CD14-positive monocyte (primary cell): ENCODE measurements at places on chromosomes 11 and 22. TPM values are rescaled to one million over a fixed set of nuclear protein-coding genes. Genes with fewer than 3 reads are reported as not detected.

- H3K4me1 ChIP-seq = peaks cover 4% of the 10 kb centered on the region
- no peak for DNase-seq
Measured at GRCh38 chr11:48093795-48094642, 113.7 kb downstream of the PTPRJ start.

KCNK4 gene
- not detected in 2 replicates for polyA plus RNA-seq

GRCh38 chr11:86440305-86440716 lies 65.6 kb downstream of the CCDC81 start:
- no peak overlapping the region for H3K27ac ChIP-seq
- no peaks in the 10 kb centered on the region for H3K27me3 ChIP-seq
- no peaks in the 10 kb centered on the region for H3K4me1 ChIP-seq
- DNase-seq = no peak
- no peak overlapping the region for H3K4me3 ChIP-seq

DNA sequence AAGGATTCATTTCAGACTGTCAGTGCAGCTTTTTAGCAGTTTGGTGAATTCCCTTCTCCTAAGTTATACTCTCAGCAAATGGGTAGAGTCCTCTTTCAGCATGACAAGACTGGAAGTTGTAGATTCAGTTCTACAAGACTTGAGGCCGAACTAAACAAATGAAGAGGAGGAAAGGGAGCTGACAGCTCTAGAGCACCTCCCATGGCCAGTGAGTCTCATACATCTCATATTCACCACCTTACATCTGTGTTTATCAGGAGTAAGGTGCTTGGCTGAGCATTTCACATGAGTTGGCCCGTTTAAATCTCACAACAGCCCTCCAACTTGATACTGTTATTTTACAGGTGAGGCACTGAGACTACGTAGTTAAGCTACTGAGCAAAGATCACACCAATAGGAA lies 30.4 kb downstream of the SEZ6L start:
- DNase-seq = no peak
- no peak overlapping the region for H3K4me3 ChIP-seq
- H3K4me1 ChIP-seq = no peaks in the 10 kb centered on the region
- no peaks in the 10 kb centered on the region for H3K36me3 ChIP-seq
- no peak overlapping the region for H3K27ac ChIP-seq
- H3K27me3 ChIP-seq = no peaks in the 10 kb centered on the region

GRCh38 chr11:72040491-72041363 lies 39.6 kb downstream of the NUMA1 start:
- peak; percentile 73 for DNase-seq
- peak overlapping the region; percentile 95 for H3K27ac ChIP-seq
- no peaks in the 10 kb centered on the region for H3K27me3 ChIP-seq
- peaks cover 6% of the 10 kb centered on the region for H3K36me3 ChIP-seq
- peak overlapping the region; percentile 94 for H3K4me3 ChIP-seq

OR4D6 gene
- not detected for polyA plus RNA-seq

- H3K4me1 ChIP-seq = no peaks in the 10 kb centered on the region
- H3K4me3 ChIP-seq = no peak overlapping the region
- DNase-seq = no peak
Measured at GRCh38 chr11:66950112-66950535, 8.1 kb downstream of the PC start.

DNA sequence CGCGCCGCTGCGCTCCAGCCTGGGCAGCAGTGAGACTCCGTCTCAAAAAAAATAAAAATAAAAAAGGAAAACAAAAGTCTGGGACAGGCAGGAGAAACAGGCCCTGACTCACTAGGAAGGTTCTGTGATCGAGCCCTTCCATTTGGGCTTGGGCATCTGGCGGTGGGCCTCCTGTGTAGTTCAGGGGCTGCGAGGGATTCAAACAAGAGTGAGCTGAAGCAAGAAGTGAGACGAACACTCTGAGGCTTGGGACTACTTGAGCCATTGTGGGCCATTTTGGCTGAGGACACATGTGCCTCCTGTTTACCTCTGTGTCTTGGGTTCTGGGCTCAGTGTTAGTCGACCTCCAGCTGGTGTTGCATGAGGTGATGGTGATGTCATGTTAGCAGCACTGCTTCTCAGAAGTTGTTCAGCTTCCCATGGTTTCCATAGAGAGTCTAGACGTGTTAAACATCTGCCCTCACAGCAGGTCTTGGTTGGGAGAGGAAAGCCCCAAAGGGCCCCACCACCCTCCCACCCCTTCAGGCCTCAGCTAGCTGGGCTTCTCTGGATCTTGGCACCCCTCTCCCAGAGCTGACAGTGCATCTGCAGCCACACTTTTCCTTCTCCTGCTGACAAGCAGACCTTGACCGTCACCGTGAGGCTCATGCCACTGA lies 57.8 kb downstream of the MED15 start:
- no peak overlapping the region for H3K4me3 ChIP-seq
- peaks cover 2% of the 10 kb centered on the region for H3K4me1 ChIP-seq
- H3K27ac ChIP-seq = no peak overlapping the region
- no peak for DNase-seq
